GM06990 (cell line): ENCODE measurements at places on chromosomes 2 and 18.

- no peak for DNase-seq
These were observed 101.0 kb downstream of the ALPK2 start for GRCh38 chr18:58527952-58528287.

DNA sequence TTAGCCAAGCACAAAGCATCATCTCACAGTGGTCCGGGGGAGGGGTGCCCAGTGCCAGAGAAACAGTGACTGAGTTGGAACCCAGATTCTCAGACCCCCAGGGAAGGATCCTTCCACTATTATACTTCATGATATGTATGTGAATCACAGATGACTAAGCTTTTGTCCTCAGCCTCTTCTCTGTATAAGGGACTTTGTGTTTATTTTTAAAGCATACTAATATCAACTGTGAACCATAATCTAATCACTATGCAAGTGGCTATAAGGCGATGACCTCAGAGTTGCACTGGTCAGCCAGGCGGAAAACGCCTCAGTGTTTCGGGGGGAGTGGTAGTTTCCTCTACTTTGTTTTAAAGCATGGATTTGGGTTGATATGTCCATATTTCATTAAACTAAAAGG is 160.4 kb upstream of the TMEM200C start:
- DNase-seq, result no peak

DNA sequence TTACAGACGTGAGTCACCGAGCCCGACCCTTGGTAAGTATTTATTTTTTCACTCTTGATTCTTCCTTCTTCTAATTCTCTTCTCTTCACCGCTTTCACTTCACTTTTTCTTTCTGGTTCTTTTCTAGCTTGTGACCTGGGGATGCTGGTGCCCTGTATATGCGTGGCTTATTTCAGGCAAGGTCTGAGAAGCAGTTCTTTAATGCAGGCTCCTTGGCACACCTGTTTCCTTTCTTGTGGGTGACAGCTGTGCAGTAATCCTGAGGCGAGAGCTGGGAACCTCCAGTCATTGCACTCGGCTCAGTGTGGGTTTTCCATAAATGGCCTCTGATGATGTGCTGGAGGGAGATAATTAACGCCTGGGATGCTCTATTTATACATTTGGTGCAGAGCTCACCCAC is 193.8 kb downstream of the TSN start:
- DNase-seq, result no peak

DNA sequence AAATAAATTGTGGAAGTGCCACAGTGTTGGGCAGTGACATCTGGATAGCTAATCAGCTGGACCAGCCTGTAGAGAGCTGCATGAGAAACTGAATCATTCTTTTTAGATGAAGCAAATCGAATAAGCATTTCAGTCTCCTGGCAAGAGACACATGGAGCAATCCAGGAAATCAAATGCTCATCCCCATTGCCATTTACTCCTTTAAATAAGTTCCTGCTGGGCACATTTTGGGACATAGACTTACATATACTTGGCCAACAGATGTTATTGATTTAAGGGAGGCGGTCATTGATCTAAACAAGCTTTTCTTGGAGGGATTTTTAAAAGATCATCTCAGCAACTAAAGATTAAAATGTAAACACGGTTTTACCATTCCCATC is 307.1 kb downstream of the STK39 start:
- DNase-seq, result no peak

GRCh38 chr2:75506101-75506697 is 54.5 kb downstream of the EVA1A start:
- DNase-seq, result no peak

DNA sequence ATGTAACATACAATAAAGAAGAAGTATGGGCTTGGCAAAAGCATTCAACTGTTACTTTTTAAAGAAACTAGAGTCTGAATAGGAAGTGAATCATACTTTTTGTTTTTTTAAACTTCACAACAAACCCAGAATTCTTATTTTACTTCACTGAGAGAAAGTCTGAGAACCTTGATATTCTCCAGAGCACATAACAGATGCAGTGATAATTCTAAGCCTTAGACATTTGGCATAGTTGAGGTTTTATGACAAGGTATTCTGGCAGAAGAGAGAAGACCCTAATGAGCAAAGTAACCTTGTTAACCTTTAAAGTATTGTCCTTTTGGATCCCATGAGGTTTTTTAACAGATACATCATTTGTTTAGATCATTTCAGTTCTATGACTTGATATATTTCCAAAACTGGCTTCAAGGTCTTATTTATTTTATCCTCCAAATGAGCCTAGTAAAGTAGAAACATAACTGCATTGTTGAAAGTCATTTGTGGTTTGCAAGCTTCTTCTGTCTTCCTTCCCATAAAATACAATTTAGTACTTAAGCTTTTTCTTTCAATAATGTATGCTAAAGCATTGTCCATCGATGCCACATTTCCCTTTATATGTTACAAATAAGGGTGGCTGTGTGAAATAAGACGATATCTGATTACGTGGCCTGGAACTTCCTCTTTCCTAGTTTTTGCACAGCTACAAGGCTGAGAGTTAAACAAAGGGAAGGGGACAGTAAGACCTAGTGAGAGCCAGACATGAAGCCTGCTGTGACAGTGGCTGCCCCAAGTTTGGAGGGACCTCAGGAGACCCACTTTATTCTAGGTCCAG is 86.1 kb upstream of the ITPRID2 start:
- no peak for DNase-seq

DNA sequence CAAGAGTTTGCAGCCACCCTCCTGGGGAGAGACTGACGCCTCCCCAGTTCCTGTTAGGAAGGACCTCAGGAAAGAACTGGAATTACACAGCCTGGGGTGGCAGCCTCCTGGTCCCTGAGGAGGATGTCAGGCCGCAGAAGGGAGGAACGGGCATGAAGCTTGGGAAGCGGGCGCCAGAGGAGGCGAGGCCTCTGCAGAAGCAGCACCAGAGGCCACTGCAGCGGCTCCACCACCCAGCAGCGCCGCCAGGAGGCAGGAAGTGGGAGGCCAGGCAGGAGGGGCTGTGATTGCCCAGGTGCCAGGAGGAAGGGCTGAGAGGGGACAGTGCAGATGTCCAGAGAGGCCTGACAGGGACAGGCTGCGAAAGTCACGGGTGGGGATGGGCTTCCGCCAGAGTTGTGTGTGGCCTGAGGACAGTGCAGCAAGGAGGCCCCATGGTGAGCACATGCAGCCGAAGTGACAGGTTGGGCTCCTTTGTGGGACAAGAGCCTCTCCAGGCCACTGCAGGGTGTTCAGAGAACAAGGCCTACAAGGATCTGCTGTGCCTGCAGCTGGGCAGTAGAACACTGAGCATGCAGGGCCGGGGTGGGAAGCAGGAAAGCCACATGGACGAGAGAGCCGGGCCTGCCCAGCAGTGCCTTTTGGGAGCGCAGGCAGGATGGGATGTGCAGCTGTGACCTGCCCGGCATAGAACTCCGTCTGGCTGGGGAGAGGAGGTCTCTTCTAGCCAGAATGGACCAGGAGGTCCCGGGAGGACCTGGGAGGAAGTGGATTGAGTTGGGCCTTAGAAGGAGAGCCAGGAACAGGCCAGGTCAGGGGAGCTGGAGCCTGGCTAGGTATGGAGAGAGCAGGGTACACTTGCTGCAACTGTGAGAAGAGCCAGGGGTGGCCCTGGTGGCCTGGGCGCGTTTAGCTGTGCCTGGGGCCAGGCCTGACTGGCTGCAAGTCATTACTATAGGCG is 39.1 kb upstream of the ALPP start:
- DNase-seq, result no peak

- DNase-seq, result no peak
These were observed 41.8 kb upstream of the TMEM178A start for GRCh38 chr2:39623917-39624316.

DNA sequence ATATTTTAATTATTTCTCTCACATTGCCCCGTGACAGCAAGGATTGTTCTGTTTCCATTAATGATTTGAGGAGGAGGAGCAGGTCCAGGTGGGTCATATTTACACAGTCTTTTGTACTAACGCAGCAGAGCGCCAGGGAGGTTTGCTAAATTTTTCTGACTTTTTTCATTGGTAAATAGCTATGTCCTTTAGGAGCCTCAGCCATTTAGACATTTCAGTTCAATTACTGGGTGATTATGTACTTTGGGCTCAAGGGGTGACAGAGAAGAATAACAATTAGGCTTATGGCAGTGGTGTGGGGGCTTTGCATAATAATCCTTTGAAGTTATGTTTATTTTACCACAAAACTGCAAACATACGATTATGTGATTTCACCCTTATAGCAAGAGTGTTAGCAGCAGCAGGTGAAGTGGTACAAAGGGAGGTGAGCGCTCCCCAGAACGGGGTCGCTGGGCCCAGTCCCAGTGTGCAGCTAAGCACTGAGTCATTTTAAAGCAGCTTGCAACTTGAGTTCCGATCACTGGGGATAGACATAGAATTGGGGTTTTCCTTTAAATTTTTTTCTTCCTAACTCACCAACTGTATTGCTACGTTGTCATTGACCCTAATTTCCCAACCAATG is 80.3 kb downstream of the TSHZ1 start:
- no peak for DNase-seq

GRCh38 chr2:29803537-29803936 is 117.8 kb downstream of the ALK start:
- no peak for DNase-seq

DNA sequence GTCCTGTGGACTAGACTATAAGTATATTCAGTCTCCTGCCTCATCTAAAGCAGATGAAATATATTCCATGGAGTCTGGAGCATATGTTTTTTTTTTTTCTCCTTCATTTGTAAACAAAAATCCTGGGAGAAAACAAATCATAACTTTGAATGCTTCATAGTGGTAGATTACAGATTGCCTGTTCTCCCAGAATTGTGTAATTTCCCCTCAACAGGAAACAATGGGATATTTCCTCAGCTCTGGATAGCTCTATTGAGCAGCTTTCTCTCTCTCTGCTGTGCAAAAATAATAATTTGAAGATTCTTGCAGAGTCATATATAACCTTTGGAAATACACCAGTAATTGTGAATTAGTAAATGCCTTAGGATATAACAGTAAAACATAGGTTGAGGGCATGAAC is 1406.6 kb upstream of the ACVR2A start:
- DNase-seq, result no peak
